ENCODE measurements at places on chromosomes 6 and 20. TPM values are rescaled to one million over a fixed set of nuclear protein-coding genes. Genes with fewer than 3 reads are reported as not detected.
A peak's percentile ranks its signal among the peaks of the same experiment; 100 is the strongest.

DNA sequence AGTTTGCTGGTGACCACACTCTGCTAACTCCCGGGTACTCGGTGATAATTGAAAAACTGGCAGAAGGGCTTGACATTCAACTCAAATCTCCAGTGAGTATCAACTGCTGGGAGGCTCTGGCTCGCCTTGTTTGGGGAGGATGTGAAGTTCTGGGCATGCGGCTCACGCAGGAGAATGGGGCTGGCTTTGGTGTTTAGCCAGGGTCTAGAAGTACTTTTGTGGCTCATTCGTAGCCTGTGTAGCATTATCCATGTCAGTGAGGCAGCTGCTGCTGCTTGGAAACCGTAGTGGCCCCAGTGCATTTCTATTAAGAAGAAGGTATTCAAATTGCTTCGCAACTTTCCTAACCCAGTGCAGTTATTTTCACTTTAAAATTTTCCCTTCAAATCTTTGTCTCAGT is 52.2 kb downstream of the KDM1B start:
- DNase-seq, result no peak

DNA sequence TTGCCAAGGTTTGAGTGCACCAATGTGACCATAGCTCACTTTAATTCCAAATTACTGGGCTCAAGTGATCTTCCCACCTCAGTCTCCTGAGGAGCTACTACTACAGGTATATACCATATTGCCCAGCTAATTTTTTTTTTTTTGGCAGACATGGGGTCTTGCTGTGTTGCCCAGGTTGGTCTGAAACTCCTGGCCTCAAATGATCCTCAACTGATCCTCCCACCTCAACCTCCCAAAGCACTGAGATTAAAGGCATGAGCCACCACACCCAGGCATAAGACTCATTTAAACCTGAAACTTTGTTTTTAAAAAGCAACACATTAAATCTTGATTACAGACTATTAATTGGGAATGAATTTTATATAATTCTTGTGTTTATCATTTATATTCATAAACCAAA is 67.7 kb downstream of the ARHGAP18 start:
- DNase-seq, result no peak

GRCh38 chr6:91879386-91879995 is 1292.6 kb upstream of the MAP3K7 start:
- no peak for DNase-seq

PRR18 gene
- total RNA-seq, result not detected

DNA sequence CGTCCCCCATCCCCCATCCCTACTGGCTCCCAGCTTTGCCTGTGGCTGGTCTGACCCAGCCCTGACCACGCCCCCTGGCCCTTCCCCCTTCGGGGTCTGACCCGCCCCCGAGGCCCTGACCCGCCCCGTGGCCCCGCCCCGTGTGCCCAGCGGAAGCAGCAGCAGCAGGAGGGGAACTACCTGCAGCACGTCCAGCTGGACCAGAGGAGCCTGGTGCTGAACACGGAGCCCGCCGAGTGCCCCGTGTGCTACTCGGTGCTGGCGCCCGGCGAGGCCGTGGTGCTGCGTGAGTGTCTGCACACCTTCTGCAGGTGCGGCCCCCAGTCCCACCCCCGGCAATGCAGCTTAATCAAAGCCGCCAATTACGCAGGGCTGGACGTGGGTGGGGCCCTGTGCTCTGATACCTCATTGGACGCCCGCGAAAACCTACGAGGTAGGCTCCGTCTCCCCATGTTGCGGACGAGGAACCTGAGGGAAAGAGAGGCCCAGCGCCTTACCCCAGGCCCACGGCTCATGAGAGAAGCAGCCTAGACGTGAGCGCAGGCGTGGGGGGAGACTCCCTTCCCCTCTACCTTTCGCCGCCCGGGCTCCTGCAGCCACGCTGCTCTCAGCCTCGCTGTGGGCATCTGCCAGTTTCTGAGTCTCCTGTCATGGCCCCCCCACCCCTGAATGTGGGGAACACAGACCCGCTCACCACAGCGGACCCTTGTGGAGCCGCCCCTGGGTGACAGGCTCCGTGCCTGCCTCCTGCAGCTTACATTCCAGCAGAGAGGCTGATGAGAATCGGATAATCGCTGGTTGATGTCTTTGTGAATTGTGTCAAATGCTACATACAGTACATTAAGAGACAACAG is 12.8 kb downstream of the RBCK1 start:
- no peak for DNase-seq

SLC22A7 gene
- total RNA-seq, result not detected

DNA sequence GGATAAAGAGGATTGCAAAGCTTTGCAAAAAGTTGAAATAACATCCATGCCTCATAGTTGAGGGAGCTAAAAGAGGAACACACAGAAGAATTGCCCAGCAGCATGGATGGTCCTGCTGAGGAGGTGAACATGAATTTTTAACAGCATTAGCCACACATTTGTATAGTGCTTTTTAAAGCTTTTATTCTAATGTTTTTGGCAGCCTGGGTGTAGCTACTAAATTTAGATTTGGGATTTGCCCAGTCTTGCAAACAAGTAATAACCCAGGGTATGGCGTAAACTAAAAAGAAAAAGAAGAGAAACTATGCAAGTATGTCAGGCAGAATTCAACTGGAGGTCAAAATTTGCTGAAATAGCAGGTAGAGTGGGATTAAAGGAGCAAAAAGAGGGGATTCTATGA is 75.1 kb upstream of the PTPRK start:
- no peak for DNase-seq

- peak; percentile 25 for DNase-seq
Observed at GRCh38 chr6:28606424-28607391, 81.0 kb downstream of the GPX5 start.

DNA sequence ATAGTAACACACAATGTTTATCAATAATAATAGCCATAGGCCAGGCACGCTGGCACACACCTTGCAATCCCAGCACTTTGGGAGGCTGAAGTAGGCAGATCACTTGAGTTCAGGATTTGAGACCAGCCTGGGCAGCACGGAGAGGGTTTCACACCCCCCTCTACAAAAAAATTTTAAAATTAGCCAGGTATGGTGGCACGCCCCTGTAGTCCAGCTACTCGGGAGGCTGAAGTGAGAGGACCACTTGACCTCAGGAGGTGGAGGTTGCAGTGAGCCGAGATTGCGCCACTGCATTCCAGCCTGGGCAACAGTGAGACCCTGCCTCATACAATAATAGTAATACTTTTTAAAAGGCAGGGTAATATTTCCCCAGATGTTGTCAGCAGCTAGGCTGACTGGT is 7.9 kb upstream of the MAPRE1 start:
- DNase-seq, result no peak

IPCEF1 gene
- 2.1 TPM for total RNA-seq

GRCh38 chr6:140731741-140732140 is 1357.3 kb upstream of the CITED2 start:
- DNase-seq, result no peak

DNA sequence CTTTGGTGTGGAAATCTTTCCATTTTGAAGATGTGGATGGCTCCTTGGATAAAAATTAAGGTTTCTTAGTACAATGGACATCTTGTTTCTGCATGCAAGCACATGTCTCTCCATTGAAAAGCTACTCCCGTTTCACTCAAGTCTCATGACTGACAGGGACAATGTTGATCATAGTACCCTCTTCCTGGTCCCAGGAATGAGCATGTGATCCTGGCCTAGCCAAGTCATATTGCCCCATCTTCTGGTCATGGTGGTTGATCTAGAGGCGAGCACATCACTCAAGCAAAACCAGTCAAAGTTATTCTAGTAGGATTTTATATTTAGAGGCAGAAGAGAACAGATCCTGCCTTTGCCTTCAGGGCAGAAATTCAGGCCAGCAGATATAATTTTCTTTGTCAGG is 12.2 kb upstream of the CBLN4 start:
- DNase-seq, result no peak

STAU1 gene
- 50.1 TPM for total RNA-seq

- no peak for DNase-seq
Observed at GRCh38 chr6:102438171-102438570, 1044.7 kb downstream of the GRIK2 start.

- DNase-seq, result no peak
Observed at GRCh38 chr6:138440758-138441357, 36.8 kb downstream of the HEBP2 start.

GRCh38 chr20:57236813-57237584 is 29.4 kb downstream of the BMP7 start:
- DNase-seq, result no peak

GRCh38 chr20:32622585-32623468 is 37.7 kb upstream of the NOL4L start:
- no peak for DNase-seq

HM13 gene
- total RNA-seq, result 56.0 TPM

GRCh38 chr6:24549674-24550353 is 55.0 kb downstream of the ALDH5A1 start:
- DNase-seq, result no peak

DNA sequence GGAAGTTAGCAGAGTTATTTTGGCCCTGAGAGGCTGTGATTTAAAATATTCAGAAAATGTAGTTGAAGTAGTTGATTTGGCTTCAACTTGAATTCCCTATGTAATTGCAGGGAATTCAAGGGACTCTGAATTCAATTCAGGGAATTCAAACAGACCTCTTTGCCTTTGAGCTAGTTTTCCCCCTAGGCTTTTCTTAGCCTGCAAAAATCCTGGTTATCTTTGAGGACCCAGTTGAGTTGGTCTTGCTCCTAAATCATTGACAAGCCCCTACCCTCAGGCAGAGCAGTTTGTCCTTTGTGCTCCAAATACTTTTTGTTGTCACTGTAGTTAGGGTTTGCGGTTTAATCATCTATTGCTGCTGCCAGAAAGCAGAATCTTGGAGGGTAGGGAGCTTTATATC is 20.4 kb downstream of the GCNT2 start:
- DNase-seq, result no peak

HDAC2 gene
- total RNA-seq, result 81.4 TPM

- DNase-seq, result no peak
Observed at GRCh38 chr6:138291849-138292181, 73.5 kb upstream of the PBOV1 start.

GRCh38 chr6:80338201-80338836 is 231.8 kb downstream of the BCKDHB start:
- DNase-seq, result peak; percentile 29

- DNase-seq, result no peak
Observed at GRCh38 chr6:110331816-110332215, 26.3 kb downstream of the METTL24 start.

RNF217 gene
- total RNA-seq, result 15.9 TPM

ELOVL2 gene
- not detected for total RNA-seq

IL17A gene
- total RNA-seq, result not detected

OPRM1 gene
- not detected for total RNA-seq

TUBB gene
- 399 TPM for total RNA-seq

OVOL2 gene
- not detected for total RNA-seq

ZSCAN16 gene
- total RNA-seq, result 10.5 TPM

HLA-G gene
- total RNA-seq, result not detected

IER3 gene
- total RNA-seq, result 46.3 TPM

Measured in dermis microvascular lymphatic vessel endothelial cell (primary cell).